Activated CD8-positive, alpha-beta memory T cell treated with anti-CD3 and anti-CD28 coated beads for 48 hours (primary cell): ENCODE measurements at places on chromosomes 1 and 21.

DNA sequence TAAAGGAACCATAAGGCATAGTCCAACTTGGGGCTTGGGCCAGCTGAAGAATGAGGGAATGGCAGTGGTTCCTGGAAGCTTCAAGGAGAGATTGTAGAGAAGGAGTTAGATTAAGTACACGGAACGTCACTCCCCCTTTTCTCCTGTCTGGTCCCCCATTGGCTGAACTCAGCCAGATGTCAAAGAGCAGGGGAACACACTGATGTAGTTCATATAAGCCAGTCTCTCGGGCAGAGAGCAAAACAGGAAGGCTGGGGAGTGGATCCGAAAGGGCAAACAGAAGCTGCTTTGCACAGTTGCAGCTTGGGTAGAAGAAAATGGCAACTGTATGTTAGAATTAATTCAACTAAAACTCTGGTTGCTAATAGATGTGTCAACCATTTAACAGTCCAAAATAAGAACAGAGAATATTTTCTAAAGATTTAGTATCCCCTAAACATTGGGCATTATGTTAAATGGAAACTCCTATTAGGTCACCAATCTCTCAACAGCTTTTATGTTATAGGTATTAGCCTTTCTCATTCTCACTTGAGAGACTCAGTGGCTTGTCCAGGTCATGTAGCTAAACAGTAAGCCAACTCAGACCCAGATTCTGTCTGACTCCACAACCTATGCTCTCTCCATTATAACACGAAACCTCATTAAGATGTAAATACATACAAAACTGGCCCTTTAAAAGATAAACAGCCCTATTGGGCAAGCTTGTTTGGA lies 600.7 kb upstream of the USP24 start:
- no peak for DNase-seq

DNA sequence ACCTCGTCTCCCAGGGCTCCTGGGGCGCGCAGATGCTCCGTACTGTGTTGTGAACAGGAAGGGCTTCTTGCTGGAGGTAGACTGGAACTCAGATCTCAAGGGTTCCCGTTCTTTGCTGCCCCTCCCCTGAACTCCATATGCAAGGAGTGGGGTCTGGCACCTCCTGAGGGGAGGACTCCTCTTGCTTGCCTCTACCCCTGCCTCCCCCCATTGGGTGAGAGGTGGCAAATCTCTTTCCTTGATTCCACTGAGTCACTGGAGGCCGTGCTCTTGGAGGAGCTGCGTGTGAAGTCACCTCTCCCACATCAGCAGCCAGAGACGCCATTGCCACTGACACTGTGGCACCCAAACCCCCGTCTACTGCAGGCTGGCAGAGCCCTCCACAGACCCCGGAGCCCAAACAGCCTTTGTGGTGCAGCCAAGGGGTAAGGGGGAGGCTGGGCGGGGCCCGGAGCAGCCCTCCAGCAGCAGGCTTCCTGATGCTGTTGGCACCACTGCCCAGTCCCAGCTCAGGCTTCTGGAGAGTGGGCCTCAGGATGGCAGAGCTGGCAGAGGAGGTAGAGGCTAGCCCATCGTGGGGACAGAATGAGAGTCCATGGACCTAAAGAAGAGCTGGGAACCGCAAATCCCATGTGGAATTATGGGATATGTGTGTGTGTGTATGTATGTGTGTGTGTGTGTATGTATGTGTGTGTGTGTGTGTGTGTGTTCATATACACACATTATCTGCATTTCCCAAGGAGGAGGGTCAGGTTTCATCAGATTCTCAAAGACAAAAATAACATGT lies 104.9 kb upstream of the RUNX3 start:
- no peak for DNase-seq

- no peak for DNase-seq
Measured at GRCh38 chr21:35573472-35574374, 486.6 kb downstream of the SETD4 start.

- no peak for DNase-seq
Measured at GRCh38 chr1:208449951-208450350, 205.8 kb upstream of the PLXNA2 start.

DNA sequence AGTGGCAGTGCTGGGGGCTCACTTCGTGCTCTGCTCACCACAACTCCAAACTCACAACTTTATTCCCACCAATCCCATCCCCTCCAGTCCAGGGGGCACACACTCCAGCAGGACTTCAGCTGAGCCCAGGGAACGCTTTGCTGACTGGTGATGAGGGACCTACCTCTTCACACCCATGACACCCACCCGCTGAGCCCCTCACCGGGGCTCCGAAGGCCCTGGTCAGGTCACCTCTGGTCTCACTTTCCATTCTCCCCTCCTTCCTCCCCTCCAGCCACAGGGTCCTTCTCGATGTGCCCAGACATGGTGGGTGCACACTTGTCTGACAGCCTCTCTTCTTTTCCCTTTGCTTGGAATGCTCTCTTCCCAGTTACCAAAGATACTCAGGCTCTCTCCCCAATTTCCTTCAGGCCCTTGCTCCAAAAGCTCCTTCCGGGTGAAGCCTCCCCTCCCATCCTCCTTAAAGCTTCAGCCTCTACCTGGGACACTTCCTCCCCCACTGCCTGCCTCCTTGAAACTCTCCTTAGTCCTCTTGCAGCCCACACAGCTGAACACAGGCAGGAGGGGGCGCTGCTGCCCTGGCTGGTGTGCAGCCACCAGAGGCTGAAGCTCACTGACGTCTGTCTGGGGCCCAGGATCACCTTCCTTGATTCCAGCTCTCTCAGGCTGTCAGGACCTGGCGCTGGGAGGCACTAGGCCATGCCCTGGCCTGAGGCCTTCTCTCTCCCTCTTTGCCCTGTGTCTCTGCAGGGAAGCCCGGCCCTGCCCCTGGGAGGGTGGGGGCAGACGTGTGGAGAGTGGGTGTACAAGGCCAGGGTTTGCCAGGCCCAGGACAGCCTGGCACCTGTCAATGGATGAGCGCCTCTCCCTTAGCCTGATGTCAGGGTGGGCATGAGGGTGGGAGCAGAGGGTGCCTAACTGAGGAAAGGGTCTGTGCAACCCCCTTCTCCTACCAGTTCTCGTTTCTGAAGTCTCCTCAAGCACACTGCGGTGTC lies 1.6 kb downstream of the KCNE1 start:
- peak; percentile 23 for DNase-seq

- DNase-seq: no peak
Measured at GRCh38 chr1:82903626-82904025, 1095.3 kb downstream of the TTLL7 start.

GRCh38 chr21:41593051-41593759 lies 85.2 kb upstream of the TMPRSS2 start:
- DNase-seq: no peak

- DNase-seq: no peak
Measured at GRCh38 chr1:162487241-162487640, 10.4 kb upstream of the UHMK1 start.

DNA sequence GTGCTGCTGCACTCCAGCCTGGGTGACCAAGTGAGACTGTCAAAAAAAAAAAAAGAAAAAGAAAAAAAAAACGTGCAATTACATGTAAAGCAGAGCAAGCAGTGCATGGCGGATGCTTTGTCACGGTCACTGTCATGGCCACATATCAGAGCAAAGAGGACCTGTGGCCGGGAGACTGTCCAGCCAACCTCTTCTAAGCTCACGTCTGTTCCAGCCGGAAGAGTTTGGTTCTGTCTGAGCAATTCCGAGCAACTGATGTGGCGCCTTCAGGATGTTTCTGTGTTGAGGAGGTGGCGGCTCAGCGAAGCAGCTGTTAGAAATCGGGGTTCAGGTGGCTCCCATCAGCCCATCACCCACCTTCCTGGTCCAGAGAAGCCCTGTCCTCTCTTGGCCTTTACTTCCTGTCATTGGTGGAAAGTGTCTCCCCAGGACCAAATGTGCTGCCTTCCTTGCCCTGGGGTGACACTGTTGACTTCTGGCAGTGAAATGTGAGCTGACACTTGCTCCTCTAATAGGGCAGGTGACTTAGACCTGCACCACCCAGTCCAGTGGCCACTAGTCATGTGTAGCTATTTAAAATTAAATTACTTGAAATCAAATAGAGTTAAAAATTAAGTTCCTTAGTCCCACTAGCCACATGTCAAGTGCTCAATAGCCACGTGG lies 59.9 kb downstream of the ARHGEF10L start:
- DNase-seq: no peak

DNA sequence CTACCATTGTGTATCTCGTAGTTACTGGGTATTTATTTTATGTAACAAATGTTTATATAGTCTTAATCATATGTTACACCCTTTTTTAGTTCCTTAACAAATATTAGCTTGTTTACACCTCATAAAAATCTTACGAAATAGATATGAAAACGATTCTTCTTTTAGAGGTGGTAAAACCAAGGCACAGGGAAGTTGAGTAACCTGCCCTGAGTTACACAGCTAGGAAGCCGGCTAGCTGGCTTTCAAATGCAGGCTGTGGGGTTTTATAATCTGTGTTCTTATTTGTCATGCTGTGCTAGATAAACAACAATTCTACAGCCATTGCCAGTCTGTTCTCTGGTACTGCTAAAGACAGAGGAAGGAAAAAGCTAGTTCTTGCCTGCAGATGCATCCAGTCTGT lies 109.6 kb downstream of the NOS1AP start:
- DNase-seq: no peak

- no peak for DNase-seq
Measured at GRCh38 chr1:70487459-70487815, 76.4 kb downstream of the CTH start.

DNA sequence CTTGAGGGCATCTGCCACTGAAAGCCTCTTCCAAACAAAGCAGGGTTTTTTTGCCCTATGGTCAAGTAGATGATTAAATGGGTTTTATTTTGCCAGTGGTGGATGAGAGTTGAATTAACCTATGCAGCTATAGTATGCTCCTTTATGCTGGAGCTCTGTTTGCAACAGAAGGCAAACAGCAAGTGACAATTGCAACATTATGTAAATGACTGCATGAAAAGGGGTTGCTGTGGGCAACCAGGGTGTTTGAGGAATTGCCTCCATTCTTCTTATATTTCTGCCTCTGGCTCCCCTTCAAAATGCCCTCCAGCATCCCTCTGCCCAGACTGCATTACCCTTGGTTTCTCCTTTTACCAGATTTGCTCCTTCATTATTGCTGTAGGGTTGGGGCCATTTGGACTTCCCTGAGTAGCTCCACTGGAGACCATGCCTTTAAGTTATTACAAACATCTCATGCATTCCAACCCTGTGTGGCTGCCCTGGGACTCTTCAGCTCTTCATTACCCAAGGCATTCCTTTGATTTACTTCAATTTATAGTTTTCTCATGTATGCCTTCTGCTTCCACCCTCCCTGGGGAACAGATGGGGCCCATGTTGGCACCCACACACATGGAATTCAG lies 398.4 kb downstream of the PRDM2 start:
- DNase-seq: no peak

DNA sequence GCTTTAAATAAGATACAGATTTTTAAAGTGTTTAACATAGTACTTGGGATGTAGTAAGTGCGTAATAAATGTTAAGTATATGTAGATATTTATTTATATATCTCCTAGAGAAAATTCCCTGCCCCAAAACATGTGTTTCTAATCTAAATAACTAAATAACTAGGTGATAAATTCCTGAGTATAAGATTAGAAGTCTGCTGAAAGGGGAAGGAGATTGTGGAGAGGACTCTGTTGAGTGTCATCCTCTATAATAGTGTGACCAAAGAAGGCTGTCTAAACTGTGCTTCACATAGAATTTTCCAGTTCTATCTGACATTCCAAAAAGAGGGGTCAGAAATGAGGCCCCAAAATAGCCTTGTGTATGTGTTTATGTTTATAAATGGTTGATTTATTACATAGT lies 590.5 kb upstream of the ADAMTS5 start:
- DNase-seq: no peak

- DNase-seq: no peak
Measured at GRCh38 chr21:26686278-26686677, 113.2 kb upstream of the CYYR1 start.
